ENCODE measurements at places on chromosomes 13 and 19.

GRCh38 chr13:28958441-28958840 lies 138.3 kb downstream of the MTUS2 start:
- no peak for DNase-seq

DNA sequence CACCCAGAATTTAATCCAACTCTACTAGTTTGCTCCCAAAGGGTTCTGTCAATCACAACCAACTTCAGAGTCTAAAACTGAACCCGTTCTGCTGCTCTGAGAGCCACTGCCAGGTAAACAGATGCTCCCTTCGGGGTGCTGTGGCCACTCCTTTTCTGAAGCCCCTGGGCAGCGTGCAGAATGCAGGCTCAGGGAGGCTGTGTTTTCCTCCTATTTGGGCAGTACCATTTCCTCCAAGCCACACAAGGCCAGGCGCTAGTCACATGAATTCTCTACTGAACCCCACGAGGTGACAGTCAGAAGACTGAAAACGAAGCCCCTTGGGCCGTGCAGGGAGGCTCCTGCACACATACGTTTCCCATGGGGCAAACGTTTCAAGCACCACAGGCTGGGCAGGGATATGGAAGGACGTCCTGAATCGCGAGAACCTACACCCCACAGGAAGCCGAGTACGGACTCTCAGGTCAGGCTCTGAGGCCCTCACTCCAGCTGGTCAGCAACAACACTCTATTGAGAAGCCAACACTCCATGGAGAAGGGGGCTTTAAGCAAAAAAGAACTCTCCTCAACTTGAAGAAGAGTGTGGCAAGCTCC lies 71.8 kb downstream of the CCDC70 start:
- DNase-seq, result no peak

DNA sequence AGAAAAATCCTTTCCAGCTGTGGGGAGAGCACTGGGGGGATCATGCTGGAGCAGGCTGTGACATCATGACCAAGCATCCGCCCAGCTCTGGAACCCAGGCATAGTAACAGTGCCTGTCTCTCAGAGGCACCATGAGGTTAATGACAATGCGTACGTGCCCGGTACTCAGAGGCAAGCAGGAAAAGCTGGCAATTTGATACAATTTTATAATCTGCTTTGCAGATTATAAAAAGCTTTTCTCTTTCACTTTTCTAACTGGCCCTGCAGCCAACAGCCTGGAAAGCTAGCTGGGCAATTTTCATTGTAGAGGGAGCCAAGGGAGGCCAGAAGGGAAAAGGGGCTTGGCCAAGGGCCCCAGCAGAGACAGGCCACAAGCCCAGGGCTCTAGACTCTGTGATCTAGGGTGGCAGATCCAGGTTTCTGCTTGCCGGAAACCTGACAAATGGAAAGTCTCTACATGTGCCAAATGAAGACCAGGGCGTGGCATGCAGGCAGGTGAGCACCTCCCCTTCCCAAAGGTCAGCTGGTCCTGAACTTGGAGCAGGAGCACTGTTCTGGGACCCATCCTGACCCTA lies 22.7 kb downstream of the VRK3 start:
- no peak for DNase-seq

GRCh38 chr13:19185086-19185864 lies 3.7 kb upstream of the TUBA3C start:
- peak; percentile 41 for DNase-seq

GRCh38 chr13:51222686-51223559 lies 725 bp downstream of the FAM124A start:
- no peak for DNase-seq

GRCh38 chr13:24036115-24036514 lies 124.4 kb upstream of the SPATA13 start:
- DNase-seq, result no peak

- DNase-seq, result no peak
Measured at GRCh38 chr19:5356918-5357317, 16.3 kb upstream of the PTPRS start.

- DNase-seq, result no peak
Measured at GRCh38 chr19:30450100-30450499, 77.9 kb downstream of the ZNF536 start.

DNA sequence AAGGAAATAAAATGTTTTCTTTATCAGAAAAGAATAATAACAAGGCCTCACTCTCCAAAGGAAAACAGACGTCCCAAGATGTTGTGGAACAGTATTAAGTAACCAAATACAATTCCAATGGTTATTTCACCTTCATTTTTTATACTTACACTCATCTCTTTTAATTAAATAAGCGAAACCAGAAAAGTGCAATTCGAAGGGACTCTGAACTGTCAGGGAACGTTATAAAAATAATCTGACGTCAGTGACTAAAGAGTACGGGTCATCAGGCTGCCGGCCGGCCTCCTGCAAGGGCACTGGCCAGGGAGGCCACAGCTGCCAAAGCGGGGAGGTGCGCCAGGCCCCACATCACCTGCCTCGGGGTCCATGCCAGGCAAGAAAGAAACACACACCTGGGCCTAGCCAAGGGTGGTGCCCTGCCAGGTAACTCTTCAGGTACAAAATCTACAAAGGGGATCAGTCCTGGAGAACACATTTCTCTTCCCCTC lies 61.2 kb downstream of the CDADC1 start:
- no peak for DNase-seq

DNA sequence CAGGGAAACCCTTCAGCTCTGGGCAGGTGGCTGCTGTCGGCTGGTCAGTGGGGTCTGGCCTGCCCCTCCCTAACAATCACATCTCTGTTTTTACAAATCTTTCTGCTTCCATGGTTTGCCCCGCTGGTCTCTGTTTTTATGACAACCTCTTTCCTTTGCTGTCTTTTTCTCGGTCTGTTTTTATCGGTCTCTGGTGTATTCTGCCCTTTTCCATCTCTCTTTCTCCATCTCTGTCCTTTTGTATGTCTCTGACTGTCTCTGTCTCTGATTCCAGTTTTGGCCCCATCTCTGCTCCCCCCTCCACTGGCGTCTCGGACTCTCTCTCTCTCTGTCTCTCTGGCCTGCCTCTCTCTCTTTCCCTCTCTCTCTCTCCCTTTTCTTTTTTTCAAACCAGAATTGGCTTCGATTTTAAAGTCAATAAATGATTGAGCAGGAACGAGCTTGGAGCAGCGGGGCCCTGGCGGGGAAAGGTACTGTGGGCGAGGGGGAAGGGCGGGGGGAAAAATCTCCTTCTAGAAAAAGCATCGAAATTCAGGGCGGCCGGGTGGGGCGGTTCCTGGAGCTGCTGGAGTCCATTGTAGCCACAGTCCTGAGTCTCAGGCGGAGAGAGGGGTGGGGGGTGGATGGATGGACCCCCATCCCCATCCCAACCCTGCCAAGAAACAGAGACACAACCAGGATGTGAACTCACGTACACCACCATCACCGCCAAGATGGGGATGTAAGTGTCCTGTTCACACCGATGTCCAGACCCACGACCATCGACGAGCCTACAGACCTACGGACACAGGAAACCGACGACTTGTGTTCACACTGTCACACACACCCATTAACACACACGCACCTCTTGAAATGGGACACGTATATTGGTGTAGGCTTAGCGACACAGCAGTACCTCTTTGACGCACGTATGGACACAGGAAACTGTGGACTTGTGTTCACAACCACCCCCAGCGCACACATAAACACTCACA lies 3.0 kb downstream of the NFIX start:
- no peak for DNase-seq

DNA sequence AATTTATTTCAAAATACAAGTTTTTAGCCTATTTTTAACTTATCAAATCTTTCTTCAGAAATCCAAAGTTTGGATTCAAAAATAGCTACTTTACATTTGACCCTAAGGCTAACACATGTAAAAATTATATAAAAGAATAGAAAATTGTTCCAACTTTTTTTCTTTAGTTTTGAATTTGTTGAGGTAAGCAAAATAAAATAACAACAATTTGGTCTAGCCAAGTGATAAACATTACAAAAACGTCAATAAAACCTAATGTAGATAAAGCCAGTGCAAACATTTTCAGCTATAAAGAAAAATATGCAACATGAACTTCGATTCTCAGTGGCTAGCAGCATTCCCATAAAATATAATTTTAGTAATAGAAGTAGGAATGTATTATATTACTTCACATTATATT lies 400.3 kb downstream of the PCDH9 start:
- no peak for DNase-seq

GRCh38 chr13:87942205-87942604 lies 271.0 kb downstream of the SLITRK5 start:
- DNase-seq, result no peak

DNA sequence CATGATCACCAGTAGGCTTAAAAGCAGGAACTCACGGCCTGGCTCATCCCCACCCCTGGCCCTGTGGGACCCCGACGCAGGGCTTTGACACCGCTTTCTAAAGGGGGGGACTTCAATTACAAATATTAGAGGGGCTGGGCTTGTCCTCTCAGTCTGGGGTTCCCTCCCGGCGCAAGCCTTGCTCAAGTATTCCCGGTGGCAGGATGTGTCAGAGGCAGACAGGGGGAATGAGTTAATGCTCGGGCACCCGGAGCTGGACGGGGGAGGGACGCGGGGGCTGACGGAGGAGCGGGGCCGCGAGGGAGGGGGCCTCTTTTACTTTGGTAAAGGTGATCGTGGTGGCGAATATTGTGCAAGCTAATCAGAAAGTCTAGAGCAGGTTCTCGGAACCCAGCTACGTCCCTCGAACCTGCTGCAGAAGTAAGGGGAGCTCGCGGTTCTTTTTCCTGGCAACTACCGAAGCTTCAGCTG lies 1.1 kb downstream of the FGF14 start:
- DNase-seq, result no peak

DNA sequence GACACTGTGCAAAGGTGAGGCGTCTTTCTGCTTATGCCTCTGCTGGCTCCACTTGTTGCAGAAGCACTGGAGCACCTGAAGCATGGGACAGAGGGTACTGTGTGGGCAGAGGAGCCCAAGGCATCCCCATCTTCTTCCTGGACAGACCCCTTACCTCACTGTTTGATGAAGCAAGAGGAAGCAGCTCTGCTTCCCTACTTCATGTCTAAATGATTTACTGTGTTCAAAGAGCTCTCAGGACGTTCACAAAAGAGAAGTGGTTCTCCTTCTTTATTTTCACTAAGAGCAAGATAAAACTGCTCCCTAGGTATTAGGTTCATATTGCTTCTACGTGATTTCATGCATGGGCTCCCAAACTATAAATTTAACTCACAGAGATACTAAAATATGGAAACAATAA lies 1635.4 kb upstream of the SLC10A2 start:
- no peak for DNase-seq

DNA sequence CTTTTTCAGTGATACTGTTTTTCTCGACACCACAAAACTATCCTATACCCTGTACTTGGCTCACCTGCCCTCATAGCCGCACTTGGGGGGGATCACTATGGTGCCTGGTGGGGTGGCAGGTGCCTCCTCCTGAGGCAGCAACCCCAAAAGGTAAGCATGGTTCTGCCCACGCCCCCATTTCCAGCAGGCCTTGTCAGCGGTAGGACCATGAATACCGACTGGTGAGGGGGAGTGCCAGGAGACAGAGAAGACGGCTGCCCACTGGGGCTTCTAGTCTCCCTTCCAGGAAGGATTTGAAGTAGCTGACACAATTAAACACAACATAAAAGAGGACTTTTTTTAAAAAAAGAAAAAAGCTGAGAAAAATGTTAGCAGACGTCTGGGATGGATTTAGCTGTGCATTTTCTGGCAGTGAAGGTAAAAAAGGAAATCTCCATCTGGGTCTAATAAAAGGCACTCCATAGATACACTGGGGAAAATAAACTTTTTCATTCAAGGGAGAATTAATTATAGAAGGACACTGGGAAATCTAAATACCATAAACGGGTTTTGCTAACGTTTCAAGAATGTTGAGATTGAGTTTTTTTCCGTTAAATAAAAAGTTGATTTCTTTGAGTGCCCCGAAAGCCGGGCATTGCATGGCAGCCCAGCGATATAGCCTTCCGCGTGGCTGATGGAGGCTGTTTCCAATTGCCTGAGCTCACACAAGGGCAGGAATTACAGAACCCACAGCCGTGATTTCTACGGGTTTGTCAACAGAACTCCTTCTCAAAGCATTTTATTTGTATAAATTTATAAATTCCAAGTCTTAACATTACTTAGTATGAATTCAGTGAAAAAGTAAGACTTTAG lies 45.1 kb downstream of the ATP11A start:
- no peak for DNase-seq

DNA sequence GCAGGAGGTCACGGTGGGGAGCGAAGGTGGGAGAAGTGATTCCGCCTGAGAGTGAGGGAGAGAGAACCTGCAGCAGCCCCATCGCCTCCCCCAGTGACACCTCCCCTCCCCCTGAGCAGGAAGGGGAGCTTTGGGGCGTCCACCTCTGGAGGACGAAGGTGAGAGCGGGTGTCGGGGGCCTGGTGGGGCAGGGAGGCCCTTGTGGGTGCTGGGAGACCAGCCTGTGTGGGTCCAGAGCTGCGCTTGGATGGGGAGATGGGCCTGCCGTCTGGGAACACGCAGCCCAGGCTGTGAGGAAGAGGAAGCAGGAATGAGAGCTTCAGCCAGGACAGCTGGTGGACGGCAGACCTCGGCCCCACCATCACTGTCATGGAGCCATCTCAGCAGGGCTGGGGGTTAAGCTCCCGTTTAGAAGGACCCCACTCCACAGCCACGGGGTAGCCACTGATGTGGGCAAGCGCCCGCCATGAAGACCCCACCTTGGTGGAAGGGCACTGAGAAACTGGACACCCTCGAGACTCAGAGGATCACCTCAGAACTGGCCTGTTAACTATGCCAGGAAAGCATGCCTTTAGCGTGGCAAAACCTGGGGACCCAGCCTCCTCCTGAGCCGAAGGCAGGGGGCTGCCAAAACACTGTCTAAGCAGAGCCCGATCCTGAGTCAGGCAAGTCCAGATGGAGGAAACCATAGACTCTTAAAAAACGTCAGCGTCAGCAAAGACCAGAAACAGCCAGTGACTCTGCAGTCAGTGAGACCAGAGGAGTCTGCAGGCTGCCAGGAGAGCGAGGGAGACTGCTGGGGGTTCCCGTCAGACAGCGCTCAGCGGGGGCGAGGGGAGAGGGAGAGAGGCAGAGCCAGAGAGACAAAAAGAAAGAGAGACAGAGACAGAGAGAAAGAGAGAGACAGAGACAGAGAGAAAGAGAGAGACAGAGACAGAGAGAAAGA lies 6.4 kb upstream of the PROZ start:
- no peak for DNase-seq

GRCh38 chr13:32139251-32139650 lies 107.7 kb downstream of the FRY start:
- DNase-seq, result no peak

- DNase-seq, result no peak
Measured at GRCh38 chr19:19342086-19343015, 21.7 kb downstream of the MAU2 start.

- no peak for DNase-seq
Measured at GRCh38 chr13:31236211-31236786, 36.5 kb downstream of the B3GLCT start.

All from activated CD4-positive, alpha-beta T cell treated with anti-CD3 and anti-CD28 coated beads, Interleukin-2, amount 10 ng/mL, durations not matched to agents 24 days and 14 days (primary cell).